NCI-H1092 treated with DMSO at 0.1 percent for 48 hours (cell line): ENCODE measurements at places on chromosomes 11 and 22.

DNA sequence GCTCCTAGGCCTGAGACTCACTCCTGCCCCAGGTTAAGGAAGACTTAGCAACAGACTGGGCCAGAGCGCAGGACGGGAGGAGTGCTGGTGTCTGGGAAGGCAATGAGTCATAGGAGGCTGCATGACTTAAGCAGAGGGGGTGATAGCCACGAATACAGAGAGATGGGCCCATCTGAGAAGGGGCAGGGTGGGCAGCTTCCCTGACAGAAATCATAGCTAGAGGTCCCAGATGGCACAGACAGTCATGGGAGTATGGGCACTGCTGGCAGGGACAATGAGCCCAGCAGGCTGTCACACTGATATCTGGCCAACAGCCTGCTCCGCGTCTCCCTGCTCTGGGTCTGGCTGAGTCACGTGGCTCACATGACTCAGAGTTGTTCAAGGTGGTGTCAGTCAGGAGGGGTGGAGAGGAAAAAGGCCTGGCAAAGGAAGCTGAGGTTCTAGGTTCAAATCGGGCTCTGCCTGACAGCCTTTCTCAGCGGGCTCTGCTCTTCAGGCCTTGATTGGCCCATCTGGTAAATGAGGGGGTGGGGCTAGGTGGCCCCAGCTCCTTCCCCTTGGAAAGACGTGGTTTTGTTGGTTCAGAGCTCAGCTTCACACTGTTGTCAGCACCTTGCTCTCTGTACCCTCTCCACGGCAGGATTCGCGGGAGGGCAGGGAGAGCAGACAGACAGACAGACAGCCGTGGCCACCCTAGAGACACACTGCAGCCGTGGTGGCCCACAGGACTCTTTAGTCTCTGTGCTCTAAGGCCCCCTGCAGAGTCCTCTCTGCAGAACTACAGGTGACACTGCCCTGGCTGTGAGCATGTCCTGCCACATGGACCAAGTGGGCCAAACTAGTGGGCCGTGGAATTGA is 47.8 kb downstream of the DBX1 start:
- peak; percentile 18 for DNase-seq

- DNase-seq: no peak
Observed at GRCh38 chr11:78020246-78020645, 2.8 kb downstream of the KCTD14 start.

DNA sequence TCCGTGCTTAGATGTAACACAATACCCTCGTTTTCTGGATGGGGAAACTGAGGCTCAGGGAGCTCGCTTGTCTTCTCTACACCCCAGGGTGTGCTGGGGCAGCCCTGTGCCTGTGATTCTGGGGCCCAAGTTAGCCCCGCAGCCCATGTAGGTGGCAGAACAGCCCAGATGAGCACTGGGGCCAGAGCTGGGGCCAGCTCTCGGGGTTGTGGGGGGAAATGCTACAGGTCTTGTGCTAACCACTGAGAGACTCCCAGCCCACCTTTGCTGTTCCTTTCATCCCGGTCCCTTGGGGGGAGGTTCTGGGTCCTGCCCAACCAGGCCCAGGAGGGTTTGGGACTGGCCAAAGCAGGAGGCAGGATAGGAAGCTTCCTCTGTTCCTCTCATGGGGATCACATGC is 13.5 kb downstream of the MYEOV start:
- DNase-seq: no peak

DNA sequence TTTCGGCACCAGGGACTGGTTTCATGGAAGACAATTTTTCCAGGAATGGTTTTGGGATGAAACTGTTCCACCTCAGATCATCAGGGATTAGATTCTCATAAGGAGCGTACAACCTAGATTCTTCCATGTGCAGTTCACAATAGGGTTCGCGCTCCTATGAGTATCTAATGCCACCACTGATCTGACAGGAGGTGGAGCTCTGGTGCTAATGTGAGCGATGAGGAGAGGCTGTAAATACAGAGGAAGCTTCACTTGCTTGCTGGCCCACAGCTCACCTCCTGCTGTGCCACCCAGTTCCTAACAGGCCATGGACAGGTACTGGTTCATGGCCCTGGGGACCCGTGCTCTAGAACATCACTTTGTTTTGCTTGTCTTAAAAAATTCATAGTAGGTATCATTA is 41.8 kb upstream of the AMPD3 start:
- DNase-seq: peak; percentile 53

DNA sequence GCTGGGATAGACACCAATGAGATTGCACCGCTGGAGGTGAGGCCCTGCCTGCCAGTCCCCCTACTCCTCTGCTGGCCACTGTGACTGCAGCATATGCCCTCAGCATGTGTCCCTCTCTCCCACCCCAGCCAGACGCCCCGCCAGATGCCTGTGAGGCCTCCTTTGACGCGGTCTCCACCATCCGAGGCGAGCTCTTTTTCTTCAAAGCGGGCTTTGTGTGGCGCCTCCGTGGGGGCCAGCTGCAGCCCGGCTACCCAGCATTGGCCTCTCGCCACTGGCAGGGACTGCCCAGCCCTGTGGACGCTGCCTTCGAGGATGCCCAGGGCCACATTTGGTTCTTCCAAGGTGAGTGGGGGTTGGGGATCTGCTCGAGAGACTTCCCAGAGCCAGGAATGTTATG is 5.7 kb upstream of the SMARCB1 start:
- DNase-seq: no peak
